Activated CD8-positive, alpha-beta T cell treated with anti-CD3 and anti-CD28 coated beads, Interleukin-2, amount 10 ng/mL, durations not matched to agents 7 days and 5 days (primary cell): ENCODE measurements at places on chromosomes 3 and 15. TPM values are rescaled to one million over a fixed set of nuclear protein-coding genes. Genes with fewer than 3 reads are reported as not detected.

GRCh38 chr3:131502530-131503319 lies at the start of gene MRPL3:
TSS of gene MRPL3 (minus strand) at chr3:131502971. CDS start at chr3:131502821, 150 bp downstream.
- peaks cover 33% of the 10 kb centered on the region for H3K36me3 ChIP-seq
- no peaks in the 10 kb centered on the region for H3K27me3 ChIP-seq

DNA sequence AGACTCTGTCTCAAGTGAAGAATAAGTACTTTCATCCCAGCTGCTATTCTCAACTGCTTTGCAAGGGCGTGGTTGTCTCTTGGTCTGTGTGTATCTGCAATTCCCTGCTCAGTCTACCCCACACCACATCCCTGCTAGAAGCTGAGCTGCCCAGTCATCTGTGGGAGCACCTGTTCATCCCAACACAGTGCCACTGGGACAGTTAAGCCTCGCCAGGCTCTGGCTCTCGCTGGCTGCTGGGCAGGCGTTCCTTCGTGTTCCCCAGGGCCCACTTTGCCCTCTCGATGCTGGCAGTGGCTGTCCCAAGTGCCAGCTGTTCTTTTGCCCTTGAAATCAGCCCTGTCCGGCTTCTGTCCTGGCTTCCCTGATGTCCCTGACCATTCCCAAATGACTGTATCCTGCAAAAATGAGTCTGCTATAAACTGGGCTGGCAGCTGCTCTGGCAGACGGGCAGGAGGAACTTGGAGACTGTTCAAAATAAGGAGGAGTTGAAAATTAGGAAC lies 91.6 kb upstream of the KLHL25 start:
- H3K27me3 ChIP-seq = no peaks in the 10 kb centered on the region
- no peaks in the 10 kb centered on the region for H3K4me1 ChIP-seq
- DNase-seq = no peak
- H3K4me3 ChIP-seq = no peak overlapping the region

DNA sequence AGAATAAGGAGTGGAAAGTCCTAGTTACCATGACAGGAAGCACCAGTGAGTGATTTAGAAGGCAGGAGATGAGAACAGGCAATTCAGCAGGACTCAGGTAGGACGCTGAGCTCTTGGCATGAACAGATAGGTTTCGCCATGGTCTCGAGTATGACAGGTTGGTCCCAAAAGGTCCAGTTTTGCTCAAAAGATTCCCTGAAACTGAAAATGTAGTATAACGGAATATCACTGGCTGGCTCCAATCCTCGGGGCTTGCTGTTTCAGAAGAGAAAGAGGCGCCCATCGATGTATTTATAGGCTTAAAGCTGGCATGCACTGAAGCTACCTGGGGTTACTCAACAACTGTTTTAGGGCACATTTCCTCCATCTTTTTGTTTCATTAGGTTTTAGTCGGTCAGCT lies 59.2 kb downstream of the SRGAP3 start:
- no peak overlapping the region for H3K27ac ChIP-seq
- no peaks in the 10 kb centered on the region for H3K4me1 ChIP-seq
- no peak for DNase-seq

- peaks cover 18% of the 10 kb centered on the region for H3K4me1 ChIP-seq
- H3K27ac ChIP-seq = no peak overlapping the region
- DNase-seq = no peak
- no peaks in the 10 kb centered on the region for H3K27me3 ChIP-seq
- no peak overlapping the region for H3K4me3 ChIP-seq
Measured at GRCh38 chr3:37183375-37183831, 9.0 kb upstream of the LRRFIP2 start.

Gene GREM1
- total RNA-seq = not detected
